Upper lobe of right lung (tissue), 1 donor: ENCODE measurements at places on chromosomes 12 and 14. TPM values are rescaled to one million over a fixed set of nuclear protein-coding genes. Genes with fewer than 3 reads are reported as not detected.

DNA sequence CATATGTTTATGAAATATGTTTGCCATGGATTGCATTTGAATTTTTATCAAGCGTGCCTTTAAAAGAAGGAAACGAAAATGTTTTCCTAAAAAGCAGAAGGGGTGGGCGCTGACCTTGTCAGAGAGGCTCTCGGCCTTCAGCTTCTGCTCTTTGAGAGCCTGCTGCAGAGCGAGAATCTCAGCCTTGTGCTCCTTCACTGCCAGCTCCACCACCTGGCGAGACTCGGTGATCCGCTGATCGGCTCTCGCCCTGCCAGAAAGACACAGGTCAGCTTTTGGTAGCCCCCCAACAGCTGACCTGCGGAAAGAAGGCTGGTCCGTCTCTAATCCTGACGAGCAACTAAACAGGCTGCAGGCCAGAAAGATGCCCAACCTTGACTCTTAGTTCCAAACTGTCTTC lies 62.4 kb downstream of the PRKAB1 start:
- no peak overlapping the region for H3K27ac ChIP-seq
- H3K4me3 ChIP-seq, result no peak overlapping the region
- DNase-seq, result no peak
- no peaks in the 10 kb centered on the region for H3K36me3 ChIP-seq
- H3K27me3 ChIP-seq, result no peaks in the 10 kb centered on the region
- no peaks in the 10 kb centered on the region for H3K4me1 ChIP-seq

GRCh38 chr12:29287622-29288021 lies 93.3 kb downstream of the ERGIC2 start:
- no peak for DNase-seq
- H3K27ac ChIP-seq, result no peak overlapping the region
- no peaks in the 10 kb centered on the region for H3K4me1 ChIP-seq
- no peak overlapping the region for H3K4me3 ChIP-seq

DNA sequence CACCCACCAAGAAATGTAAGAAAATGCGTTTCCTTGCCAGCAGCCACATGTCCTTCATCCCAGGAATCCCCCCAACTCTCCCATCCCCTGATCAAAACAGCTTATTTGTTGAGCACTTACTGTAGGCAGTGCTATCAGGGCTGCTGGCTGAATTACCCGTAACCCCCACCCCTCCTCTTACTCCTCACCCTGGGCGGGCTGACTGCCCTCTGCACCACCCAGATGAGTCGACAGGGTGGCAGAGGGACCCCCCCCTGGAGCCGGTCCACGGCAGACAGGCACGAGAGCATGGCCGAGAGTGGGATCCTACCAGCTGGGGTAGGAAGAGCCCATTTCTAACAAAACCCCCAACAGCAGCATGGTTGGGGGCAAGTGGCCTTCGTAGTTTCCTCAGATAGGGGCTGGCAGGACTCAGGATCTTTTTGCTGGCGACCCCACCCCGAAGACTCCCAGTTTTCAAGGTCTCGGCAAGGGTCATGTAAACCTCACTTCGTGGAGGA lies 1.1 kb upstream of the RHOF start:
- no peaks in the 10 kb centered on the region for H3K27me3 ChIP-seq
- H3K27ac ChIP-seq, result peak overlapping the region; percentile 79
- peaks cover 17% of the 10 kb centered on the region for H3K36me3 ChIP-seq
- peaks cover 84% of the 10 kb centered on the region for H3K4me1 ChIP-seq
- peak overlapping the region; percentile 20 for H3K4me3 ChIP-seq

DNA sequence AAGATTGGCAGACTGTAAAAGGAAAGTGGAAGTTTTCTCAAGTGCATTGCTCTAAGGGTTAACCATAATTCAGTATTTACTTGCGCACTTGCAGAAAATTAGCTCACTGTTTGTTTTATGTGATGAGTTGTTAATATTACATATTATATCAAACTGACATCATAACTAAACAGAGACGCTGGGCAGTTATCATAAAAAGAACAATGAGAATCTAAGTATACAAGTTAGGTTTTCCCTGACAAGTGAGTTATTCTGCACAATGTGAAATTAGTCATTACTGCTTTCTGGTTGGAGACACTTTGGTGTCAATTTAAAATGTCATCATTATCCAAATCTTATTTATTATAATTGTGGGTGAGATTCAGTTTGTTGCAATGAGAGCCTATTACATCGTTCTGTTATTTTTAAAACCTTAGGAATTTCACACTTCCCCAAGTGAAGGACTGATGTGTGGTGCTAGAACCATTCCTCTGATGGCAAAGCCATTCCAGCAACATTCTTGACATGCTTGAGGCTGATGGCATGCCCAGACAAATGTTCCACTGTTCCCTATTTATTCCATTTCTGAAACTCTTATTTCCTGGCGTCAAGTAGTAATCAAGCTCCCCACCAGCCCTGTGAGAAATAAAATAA lies 90.1 kb upstream of the FLRT2 start:
- DNase-seq, result no peak
- H3K27ac ChIP-seq, result no peak overlapping the region
- no peaks in the 10 kb centered on the region for H3K27me3 ChIP-seq

- no peak for DNase-seq
- H3K4me3 ChIP-seq, result no peak overlapping the region
These were observed 131.7 kb downstream of the TMTC2 start for GRCh38 chr12:82818271-82819035.

- no peak for DNase-seq
- peak overlapping the region; percentile 86 for H3K4me3 ChIP-seq
These were observed 677 bp downstream of the TNS2 start for GRCh38 chr12:53050426-53051057.

DNA sequence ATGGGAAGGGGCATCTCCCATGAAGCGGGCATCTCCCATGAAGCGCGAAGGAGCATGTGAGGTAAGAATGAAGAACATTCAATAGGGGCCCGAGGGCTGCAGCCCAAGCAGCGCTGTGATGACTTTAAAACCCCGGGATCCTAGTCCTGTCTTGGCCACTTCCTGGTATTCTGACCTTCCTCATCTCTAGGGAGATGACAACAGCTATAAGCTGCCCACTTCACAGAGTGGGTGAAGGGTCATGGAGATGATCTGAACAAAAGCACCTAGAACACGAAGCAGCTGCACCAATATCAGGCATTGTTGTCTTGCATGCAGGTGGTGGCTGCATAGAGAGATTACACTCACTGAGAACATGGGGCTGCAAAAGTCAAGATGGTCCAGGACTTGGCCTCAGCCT lies 64.5 kb downstream of the SPTB start:
- no peaks in the 10 kb centered on the region for H3K27me3 ChIP-seq
- DNase-seq, result no peak
- no peaks in the 10 kb centered on the region for H3K4me1 ChIP-seq
- H3K36me3 ChIP-seq, result no peaks in the 10 kb centered on the region
- no peak overlapping the region for H3K27ac ChIP-seq

GRCh38 chr12:20248646-20249045 lies 119.7 kb upstream of the PDE3A start:
- no peak for DNase-seq
- H3K4me3 ChIP-seq, result no peak overlapping the region
- H3K4me1 ChIP-seq, result no peaks in the 10 kb centered on the region
- no peaks in the 10 kb centered on the region for H3K36me3 ChIP-seq

The PTCSC3 gene
- 2.8 TPM for total RNA-seq

DNA sequence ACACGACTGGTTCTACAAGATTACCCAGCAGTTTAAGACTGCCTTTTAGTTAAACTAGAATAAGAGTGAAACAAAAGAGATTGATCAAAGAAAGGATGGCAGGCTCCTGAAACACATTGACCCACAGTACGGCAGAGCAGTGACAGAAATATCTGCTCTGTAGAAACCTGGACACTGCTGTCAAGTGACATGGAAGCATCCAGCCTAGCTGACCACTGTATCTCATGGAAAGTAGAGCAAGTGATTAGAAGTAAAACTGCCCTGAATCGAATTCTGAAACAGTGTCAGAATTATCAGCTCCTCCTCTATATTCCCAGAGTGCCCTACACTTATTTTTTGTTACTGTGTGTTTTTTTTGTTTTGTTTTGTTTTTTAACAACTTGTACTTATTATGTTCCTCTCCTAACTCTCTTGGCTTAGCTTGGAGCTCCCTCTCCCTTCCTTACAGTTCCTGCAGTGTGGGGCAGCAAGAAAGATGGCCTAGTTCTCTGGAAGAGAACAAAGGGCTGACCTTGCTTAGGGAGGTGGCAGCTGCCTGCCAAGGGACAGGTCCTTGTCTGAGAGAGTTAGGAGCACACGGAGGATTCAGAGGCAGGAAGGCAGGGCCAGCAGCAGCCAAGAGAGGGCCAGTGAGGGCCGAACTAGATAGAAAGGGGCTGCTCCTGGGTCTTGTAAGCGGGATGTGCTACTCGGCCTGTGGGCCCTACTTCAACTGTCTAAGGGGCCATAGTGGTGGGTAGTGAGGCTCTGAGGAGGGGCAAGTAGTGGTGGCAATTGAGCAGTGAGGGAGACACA lies 97.2 kb downstream of the PTPRR start:
- no peak overlapping the region for H3K27ac ChIP-seq
- no peaks in the 10 kb centered on the region for H3K36me3 ChIP-seq
- H3K4me3 ChIP-seq, result no peak overlapping the region
- H3K27me3 ChIP-seq, result no peaks in the 10 kb centered on the region

DNA sequence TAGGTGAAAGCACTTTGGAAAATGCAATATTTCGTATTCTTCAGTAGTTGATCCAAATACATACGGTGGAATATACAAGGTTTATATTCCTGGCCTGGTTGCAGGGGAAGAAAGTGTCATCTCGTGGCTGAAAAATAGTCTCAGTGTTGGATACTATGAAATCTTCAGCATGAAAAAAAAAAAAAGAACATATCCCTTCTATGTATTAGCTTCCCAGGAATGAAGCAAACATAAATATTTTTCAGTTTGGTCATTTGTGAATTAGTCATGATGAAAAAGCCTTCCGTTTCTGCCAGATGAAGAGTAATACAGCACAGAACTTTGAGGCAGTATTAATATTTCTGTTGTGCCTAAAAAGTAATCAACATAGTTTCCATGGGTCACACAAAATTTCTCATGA lies 36.7 kb downstream of the FLRT2 start:
- no peak for DNase-seq
- no peak overlapping the region for H3K27ac ChIP-seq
- no peak overlapping the region for H3K4me3 ChIP-seq
- H3K27me3 ChIP-seq, result no peaks in the 10 kb centered on the region
- no peaks in the 10 kb centered on the region for H3K4me1 ChIP-seq

- DNase-seq, result no peak
- no peaks in the 10 kb centered on the region for H3K36me3 ChIP-seq
- H3K27ac ChIP-seq, result peak overlapping the region; percentile 61
- peak overlapping the region; percentile 11 for H3K4me3 ChIP-seq
These were observed 62.7 kb downstream of the GALNT4 start for GRCh38 chr12:89461649-89462612.

The CARMIL3 gene
- 0.96 TPM for total RNA-seq

The SRRM4 gene
- 0.12 TPM for total RNA-seq

- no peaks in the 10 kb centered on the region for H3K27me3 ChIP-seq
- H3K27ac ChIP-seq, result peak overlapping the region; percentile 85
- no peaks in the 10 kb centered on the region for H3K36me3 ChIP-seq
- no peak for DNase-seq
- H3K4me3 ChIP-seq, result peak overlapping the region; percentile 60
- peaks cover 23% of the 10 kb centered on the region for H3K4me1 ChIP-seq
These were observed 1.4 kb downstream of the ARHGDIB start for GRCh38 chr12:14959916-14960496.

DNA sequence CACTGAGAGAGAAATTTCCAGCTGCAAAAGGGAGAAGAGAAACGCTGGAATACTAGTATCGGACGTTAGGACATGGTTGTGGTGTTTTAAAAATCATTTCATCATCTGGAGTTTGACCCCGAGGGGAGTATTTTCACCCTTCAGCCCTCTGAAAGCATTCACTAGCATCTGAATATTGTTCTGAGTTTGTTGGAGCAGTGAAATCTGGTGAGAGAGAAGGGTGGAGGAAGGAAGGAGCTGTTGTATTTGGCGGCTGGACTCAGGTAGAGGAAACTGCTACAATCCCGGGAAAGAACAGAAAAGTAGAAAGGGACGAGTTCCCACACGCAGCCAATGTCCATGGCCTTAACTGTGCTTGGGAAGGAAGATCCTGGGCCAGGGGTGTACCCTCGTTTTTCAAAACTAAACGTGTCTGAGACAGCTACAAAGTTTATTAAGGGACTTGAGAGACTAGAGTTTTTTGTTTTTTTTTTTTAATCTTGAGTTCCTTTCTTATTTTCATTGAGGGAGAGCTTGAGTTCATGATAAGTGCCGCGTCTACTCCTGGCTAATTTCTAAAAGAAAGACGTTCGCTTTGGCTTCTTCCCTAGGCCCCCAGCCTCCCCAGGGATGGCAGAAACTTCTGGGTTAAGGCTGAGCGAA lies 896 bp upstream of the CDKN1B start:
- H3K27me3 ChIP-seq, result no peaks in the 10 kb centered on the region
- H3K27ac ChIP-seq, result peak overlapping the region; percentile 99
- peak overlapping the region; percentile 90 for H3K4me3 ChIP-seq
- H3K36me3 ChIP-seq, result peaks cover 26% of the 10 kb centered on the region
- DNase-seq, result no peak
- H3K4me1 ChIP-seq, result peaks cover 38% of the 10 kb centered on the region

- no peak overlapping the region for H3K27ac ChIP-seq
- H3K4me1 ChIP-seq, result no peaks in the 10 kb centered on the region
- no peaks in the 10 kb centered on the region for H3K27me3 ChIP-seq
- H3K4me3 ChIP-seq, result no peak overlapping the region
- H3K36me3 ChIP-seq, result no peaks in the 10 kb centered on the region
- DNase-seq, result no peak
These were observed 52.1 kb downstream of the AVPR1A start for GRCh38 chr12:63098851-63099250.

- H3K4me3 ChIP-seq, result no peak overlapping the region
- no peaks in the 10 kb centered on the region for H3K36me3 ChIP-seq
- no peak for DNase-seq
- no peak overlapping the region for H3K27ac ChIP-seq
These were observed 150.1 kb downstream of the NAV3 start for GRCh38 chr12:77980782-77981181.

DNA sequence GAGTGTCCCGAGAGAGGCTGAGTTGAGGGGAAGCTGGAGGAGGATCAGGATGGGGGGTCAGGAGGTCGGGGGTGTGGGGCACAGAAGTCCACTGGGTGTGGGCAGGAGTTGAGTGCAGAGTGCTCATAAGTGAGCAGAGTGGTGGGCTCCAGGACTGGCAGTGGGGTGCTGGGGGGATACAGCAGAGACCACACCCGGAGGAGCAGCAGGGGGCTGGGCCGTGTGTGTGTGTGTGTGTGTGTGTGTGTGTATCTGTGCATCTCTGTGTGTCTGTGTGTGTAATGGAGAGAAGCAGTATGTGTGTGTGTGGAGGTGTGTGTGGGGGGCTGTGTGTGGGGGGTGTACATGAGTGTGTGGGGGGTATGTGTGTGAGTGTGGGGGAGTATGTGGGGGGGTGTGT lies 4.9 kb upstream of the NUDT14 start:
- peaks cover 9% of the 10 kb centered on the region for H3K4me1 ChIP-seq
- no peak overlapping the region for H3K27ac ChIP-seq
- no peaks in the 10 kb centered on the region for H3K36me3 ChIP-seq
- peaks cover 6% of the 10 kb centered on the region for H3K27me3 ChIP-seq

The OTX2 gene
- total RNA-seq, result not detected

DNA sequence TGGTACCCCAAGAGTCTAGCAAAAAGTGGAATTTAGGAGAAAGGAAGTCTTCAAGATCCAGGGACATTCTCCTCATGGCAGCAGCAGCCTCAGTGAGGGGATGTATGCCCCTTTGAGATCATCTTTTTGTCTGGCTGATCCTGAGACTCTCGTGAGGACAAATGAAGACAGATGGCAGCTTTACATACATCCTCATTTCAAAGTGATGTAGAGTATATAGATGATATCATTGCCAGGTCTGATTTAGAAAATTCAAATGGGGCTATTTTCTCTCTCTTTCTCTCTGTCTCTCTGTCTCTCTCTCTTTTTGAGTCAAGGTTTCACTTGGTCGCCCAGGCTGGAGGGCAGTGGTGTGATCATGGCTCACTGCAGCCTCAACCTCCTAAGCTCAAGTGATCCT lies 61.5 kb downstream of the E2F7 start:
- no peak for DNase-seq
- no peak overlapping the region for H3K4me3 ChIP-seq
- no peaks in the 10 kb centered on the region for H3K4me1 ChIP-seq
- H3K27me3 ChIP-seq, result no peaks in the 10 kb centered on the region
- no peak overlapping the region for H3K27ac ChIP-seq
- H3K36me3 ChIP-seq, result no peaks in the 10 kb centered on the region
